ENCODE measurements at places on chromosomes 6 and 20.

- peak; percentile 49 for DNase-seq
Measured at GRCh38 chr6:39330476-39330875, 8.0 kb upstream of the KCNK16 start.

- DNase-seq, result no peak
Measured at GRCh38 chr6:119172824-119173223, 94.4 kb upstream of the FAM184A start.

- no peak for DNase-seq
Measured at GRCh38 chr20:46588532-46589511, 38.4 kb upstream of the OCSTAMP start.

DNA sequence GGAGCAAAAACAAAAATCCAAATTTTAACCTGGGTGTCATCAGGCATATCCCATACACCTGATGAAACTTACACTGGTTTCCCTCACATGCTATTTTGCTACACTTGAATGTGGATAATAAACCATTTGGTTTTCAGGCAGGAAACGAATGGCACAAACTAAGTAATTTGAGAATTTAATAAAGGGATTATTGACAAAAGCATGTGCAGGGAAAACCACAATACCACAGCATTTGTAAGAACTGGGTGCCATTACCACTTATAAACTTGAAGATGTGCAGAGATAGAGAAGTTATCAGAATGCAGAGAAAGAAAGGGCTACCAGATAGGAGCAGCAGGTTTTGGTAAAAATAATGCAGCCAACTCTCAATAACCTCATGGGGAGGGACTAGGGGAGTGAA is 151.2 kb downstream of the RFX6 start:
- DNase-seq, result no peak

GRCh38 chr6:13511913-13512717 is 24.7 kb upstream of the GFOD1 start:
- no peak for DNase-seq

DNA sequence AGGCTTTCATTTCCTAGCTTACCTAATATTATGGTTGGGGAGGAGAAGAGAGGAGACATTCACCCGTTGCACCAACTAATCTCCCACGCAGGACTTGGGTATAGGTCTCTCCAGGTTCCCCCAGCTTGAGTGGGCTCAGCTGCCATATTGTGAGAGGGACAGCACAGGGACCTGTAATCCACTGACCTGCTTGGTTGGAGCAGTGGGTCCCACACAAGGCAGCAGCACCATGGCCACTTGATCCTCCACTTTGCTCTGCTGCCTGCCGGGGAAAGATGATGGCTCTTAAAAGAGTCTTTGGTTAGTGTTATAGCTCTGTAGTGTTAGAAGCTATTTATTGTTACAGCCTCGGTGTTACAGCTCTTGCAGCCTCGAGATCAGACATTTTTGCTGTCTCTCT is 22.5 kb upstream of the ECHDC1 start:
- no peak for DNase-seq

DNA sequence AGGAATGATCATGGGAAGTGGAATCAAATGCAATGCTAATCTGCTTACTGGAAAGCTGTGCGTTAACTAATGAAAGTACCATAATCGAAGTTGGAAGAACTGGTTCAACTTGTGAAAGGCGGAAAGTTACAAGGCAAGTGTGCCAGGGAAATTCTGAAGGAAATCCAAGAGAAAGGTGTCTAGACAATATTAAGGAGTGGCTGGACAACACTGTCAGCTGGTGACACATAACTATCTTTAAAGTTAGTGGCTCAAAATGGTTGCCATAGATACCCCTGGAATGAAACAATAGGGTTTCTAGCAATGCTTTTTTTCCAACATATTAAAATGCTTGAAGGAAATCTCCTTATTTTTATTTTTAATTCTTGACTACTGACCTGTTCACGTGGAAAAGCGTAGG is 90.4 kb downstream of the BMP2 start:
- no peak for DNase-seq

- DNase-seq, result no peak
Measured at GRCh38 chr20:25317351-25318075, 69.6 kb downstream of the PYGB start.

DNA sequence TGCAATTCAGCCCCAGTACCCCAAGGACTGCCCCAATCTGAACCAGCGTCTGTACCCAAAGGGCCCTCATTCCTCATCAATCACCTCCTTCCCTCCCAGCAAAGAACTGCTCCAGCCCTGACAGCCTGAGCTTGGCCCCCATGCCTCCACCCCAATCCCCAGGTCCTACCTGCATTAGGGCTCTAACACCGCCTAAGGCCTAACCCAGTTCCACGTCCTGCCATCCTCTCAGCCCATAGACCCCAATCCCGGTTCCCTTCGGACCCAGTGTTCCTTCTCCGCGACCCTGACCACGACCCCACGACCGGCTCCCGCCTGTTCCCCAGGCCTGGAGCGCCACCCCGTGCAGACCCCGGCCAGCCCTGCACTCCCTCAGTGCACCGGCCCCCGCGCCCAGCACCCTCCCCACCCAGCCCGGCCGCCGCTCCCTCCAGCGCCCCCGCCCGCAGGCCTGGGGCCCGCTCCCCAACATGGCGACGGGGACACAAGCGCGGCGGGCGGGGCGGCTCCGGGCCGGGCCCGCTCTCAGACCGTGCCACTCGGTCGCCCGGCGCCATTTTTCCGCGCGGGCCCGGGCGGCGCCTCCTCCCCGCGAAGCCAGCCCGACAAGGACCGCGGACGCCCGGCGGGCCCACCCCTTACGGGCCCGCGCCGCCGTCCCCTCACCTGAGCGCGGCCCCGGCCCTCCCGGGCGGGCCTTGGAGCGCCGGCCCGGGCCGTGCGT is 483 bp downstream of the NCOA6 start:
- peak; percentile 60 for DNase-seq

DNA sequence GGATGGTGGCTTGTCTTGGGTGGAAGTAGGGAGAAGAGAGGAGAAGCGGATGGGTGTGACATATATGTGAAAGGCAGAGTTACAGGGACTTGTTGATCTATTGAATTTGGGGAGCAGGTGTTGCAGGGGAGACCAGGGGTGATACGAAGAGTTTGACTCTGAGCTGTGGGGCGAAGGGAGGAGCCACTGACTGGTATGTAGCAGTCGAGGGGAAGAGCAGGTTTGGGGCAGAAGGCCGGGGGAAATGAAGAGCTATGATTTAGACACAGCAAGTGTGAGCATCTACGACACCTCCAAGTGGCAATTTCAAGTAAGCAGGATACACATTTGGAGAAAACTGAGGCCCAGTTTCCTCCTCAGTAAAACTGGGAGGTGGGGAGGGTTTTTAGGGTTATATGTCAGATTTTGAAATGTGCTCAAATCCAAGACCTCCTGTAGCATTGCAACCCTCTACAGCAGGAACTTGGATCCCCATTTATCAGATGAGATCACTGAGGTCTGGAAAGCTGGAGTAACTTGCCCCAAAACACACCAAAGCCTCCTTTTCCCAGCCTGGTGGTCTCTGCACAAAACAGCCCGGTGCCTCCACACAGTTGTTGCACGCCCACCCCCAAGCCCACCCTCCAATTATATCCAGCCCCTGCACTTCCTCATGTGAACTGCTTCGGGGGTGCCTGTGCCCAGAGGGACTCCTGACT is 137.8 kb downstream of the PREX1 start:
- no peak for DNase-seq

DNA sequence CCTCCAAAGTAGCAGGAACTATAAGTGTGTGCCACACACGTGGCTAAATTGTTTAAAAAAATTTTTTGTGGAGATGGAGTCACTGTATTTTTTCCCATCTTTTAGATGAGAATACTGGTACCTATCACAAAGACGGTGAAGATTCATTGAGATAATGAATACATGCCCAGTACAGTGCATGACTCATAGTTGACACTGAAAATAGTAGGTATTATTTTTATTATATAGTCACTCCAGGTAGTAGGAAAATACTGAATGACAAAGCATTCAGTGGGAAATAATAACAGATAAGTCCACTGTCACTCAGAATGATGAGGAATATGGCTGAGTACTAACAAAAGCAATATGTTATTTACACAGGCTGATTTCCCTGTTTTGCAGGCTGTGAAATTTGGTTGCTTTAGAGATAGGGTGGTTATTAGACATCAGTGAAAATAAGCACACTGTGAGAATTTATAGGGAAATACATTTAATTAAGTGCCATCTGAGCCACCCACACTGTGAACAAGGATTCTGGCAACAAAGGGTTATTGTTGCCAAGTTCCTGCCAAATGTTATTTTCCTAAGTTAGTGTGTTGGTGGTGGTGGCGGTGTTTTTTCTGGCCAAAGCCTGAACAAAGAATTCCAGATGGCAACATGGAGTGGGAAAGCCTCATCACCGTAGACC is 129.8 kb upstream of the FOXQ1 start:
- DNase-seq, result no peak

- DNase-seq, result peak; percentile 14
Measured at GRCh38 chr6:36679043-36679833, 724 bp downstream of the CDKN1A start.

DNA sequence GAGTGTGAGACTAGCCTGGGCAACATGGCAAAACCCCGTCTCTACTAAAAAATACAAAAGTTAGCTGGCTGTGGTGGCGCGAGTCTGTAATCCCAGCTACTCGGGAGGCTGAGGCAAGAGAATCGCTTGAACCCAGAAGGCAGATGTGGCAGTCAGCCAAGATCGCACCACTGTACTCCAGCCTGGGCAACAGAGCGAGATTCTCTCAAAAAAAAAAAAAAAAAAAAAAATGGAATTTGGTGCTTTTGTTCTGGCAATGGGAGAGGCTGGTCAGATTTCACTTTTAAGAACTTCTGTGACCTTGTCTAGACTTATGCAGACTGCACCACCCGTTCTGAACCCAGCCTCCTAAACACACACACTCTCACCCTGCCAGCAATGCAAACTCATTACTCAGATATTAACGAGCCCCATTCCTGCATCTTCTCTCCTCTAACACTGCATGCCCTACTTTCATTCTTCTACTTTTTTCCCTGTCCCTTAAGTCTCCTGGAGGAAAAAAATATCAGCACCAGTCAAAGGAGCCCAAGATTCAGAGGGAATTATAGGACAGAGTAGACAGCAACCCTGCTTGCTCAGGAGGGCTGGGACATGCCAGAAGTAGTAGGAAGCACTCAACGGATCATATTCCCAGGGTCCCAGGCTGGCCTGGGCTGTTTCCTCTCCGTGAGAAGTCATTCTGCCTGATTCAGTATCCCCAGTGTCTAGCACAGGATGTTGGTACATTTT is 4.4 kb downstream of the MOCS1 start:
- no peak for DNase-seq

DNA sequence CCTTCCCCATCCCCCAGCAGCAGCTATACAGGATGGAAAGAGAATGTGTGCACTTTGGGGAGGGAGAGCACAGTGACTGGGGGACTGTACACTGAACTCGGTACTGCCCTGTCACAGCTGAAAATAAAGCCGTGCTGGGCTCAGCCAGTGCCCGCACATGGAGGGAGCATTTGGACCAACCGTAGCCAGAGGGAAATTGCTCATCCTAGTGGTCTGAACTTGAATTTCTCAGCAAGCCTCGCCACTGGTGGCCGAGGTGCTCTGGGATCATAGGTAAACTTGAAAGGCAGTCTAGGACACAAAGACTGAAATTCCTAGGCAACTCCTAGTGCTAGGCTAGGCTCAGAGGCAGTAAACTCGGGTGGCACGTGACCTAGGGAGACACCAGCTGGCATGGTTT is 61.0 kb downstream of the DZANK1 start:
- no peak for DNase-seq

GRCh38 chr6:54059683-54060082 is 51.6 kb upstream of the MLIP start:
- DNase-seq, result no peak

DNA sequence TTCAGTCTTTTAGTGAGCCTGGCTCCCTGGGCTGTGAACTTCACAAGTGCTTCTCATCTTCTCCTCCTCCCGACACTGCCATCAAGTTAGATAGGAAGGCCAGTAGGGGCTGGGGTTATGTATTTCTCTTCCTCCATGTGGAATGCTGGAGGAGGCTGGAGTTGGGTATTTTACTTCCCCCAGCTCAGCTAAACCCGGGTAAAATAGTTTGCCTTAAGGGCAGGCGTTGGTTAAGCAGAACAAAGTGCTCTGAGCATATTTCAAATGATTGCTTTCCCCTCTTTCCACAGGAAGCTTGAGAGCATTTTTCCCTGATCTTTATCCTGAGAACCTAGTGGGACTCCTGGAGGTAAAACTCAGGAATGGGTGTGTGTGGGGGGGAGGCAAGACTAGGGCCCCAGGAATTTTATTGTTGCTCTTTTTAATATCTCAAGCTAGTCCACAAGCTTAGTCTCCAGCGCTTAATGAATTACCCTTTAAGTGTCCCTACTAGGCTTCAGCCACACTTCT is 16.9 kb upstream of the SUPT3H start:
- no peak for DNase-seq

GRCh38 chr20:36301359-36302119 is 4.6 kb upstream of the DLGAP4 start:
- no peak for DNase-seq

- no peak for DNase-seq
Measured at GRCh38 chr6:90274451-90275030, 22.1 kb downstream of the BACH2 start.

GRCh38 chr6:7535498-7535897 is 6.0 kb upstream of the DSP start:
- no peak for DNase-seq

GRCh38 chr6:17700421-17701416 is 6.0 kb downstream of the NUP153 start:
- no peak for DNase-seq

DNA sequence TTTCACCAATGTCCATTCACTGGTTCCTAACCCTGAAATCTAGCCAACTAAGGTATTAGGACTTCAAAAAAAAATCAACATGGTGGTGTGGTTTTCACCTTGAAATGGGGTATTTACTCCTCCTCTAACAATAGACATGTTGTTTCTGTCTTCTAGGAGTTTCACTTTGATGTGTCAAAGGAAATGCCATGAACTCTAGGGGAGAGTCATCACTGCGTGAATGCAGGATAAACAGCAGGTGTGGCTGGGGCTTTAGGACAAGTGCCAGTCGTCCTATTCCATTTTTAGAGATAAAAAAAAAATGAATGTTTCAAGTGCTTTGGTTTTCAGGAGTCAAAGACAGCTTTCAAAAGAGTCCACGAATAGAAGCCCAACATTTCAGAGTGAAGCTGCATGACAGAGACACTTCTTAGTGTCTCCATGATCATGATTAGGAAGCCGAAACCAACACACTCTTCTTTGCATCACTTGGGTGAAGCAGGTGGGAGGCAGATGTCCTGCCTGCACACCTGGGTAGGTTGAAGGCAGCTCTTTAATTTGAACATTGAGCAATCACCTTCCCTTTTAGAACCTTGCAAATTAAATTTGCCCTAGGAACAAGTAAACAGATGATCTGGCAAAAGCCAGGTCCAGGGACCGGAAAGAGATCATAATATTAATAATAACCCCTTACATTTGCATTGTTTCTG is 328.5 kb upstream of the PRDM1 start:
- peak; percentile 43 for DNase-seq

GRCh38 chr6:134714113-134714512 is 235.8 kb downstream of the ALDH8A1 start:
- no peak for DNase-seq

- DNase-seq, result no peak
Measured at GRCh38 chr6:37515712-37516075, 16.0 kb upstream of the CCDC167 start.

GRCh38 chr20:35226884-35227681 is 593 bp downstream of the MMP24 start:
- DNase-seq, result peak; percentile 30

GRCh38 chr20:2342243-2342642 is 38.5 kb upstream of the TGM6 start:
- DNase-seq, result no peak

Data from COR-L47 (cell line).